BJ (cell line): ENCODE measurements at places on chromosomes 1 and 21.

DNA sequence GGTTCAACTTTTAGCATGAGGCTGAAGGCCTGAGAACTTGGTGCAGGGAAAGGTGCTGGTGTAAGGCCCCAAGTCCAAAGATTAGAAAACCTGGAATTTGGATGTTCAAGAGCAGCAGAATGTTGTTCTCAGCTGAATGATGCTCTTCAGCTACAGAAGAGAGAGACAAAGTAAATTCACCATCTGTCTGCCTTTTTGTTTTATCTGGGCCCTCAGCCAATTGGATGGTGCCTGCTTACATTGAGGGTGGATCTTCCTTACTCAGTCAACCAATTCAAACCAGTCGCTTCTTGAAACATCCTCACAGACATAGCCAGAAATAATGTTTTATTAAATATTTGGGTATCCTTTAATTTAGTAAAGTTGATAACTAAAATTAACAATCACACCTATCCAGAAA lies 748.2 kb upstream of the ADAMTS5 start:
- DNase-seq, result no peak

GRCh38 chr1:67372898-67373297 lies 57.3 kb downstream of the SERBP1 start:
- no peak for DNase-seq

DNA sequence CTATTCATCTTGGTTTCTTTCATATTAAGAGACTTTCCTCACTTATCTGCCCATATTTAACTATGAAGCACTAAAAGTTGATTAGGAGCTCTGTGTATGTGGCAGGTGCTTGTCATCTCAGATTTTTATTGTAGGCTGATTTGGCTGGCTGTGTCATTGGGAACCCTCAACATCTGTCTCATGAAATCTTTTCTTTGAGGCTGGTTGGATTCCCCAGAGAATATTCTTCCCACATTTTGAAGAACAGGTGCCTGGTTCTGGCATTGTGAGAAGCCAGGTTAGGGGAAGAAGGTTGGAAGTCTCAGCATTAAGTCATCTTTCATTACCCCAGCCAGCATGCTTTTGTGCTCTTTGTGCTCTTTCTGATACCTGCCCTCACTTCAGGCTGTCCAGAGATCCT lies 37.1 kb downstream of the EEIG2 start:
- no peak for DNase-seq

DNA sequence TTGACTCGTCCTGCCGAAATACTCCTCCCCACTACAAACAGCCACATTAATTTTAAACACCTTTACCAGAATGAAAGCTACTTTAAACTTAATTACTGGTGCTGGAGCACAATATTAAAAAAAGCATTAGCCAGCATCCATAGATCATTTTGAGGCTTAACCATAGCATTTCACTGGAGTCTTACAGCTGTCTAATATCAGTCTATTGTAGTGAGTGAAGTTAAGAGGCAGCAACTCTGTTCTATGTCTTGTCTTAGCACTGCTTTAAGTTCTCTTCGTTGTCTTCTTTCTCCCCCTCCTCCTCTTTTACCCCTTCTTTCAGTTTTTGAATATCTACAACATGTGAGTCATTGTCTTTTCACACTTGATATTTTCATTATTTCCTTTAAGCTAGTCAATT lies 49.3 kb downstream of the ADGRL2 start:
- no peak for DNase-seq

- DNase-seq, result no peak
Observed at GRCh38 chr1:162144268-162144667, 74.8 kb downstream of the NOS1AP start.

DNA sequence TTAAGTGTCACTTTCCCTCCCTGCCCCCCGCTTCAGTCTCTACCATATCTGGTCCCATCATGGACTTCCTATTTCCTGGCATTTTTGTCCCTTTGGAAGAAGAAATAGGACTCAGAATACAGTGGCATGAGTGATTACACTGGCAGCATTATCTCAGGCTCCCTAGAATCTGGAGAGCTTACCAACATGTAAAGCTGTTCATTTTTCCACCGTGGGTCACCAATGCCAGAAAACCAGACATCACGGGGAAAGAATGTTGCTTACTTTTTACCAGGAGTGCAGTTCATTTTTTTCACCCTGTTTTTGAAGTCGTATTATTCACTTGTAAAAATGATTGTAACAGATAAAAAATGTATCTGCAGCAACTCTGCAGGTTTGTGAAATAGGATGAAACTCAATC lies 44.8 kb downstream of the BACH1 start:
- DNase-seq, result peak; percentile 39

GRCh38 chr1:19260211-19261138 lies 8.9 kb downstream of the MRTO4 start:
- peak; percentile 75 for DNase-seq

DNA sequence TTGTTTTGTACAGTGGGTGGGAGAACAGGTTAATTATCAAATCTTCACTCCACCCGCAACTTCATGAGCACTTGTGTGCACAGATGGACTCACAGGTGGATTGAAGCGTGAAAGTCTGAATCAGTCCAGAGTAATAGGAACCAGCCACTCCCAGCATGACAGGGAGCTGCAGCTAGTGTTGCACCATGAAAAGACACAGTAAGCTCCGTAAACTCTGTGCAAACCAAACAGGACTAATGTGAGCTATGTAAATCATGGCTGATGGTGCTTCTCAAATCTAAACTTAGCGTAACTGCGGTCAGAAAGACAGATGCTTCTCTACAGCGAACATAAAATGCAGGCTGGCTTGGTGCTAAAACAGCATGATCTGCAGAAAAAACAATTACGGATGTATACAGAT lies 114.4 kb downstream of the CENPF start:
- no peak for DNase-seq

- no peak for DNase-seq
Observed at GRCh38 chr1:224799083-224799482, 130.4 kb upstream of the DNAH14 start.

- DNase-seq, result no peak
Observed at GRCh38 chr1:225870911-225871310, 11.3 kb downstream of the TMEM63A start.

DNA sequence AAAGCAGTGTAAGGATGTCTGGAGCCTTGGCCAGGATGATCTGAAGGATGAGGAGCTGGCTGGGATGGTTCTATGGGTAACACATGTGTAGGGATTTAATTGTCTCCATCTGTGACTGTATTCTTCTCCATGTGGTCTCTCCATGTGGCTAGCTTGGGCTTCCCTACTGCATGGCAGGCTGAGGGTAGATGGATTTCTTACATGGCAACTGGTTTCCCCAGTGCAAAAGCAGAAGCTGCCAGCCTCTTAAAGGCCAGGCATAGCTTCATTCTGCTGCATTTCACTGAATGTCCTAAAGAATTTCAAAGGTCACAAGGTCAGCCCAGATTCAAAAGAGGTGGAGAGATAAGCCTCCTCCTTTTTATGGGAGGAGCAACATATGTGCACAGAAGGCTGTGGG lies 61.7 kb downstream of the XCL2 start:
- DNase-seq, result no peak

DNA sequence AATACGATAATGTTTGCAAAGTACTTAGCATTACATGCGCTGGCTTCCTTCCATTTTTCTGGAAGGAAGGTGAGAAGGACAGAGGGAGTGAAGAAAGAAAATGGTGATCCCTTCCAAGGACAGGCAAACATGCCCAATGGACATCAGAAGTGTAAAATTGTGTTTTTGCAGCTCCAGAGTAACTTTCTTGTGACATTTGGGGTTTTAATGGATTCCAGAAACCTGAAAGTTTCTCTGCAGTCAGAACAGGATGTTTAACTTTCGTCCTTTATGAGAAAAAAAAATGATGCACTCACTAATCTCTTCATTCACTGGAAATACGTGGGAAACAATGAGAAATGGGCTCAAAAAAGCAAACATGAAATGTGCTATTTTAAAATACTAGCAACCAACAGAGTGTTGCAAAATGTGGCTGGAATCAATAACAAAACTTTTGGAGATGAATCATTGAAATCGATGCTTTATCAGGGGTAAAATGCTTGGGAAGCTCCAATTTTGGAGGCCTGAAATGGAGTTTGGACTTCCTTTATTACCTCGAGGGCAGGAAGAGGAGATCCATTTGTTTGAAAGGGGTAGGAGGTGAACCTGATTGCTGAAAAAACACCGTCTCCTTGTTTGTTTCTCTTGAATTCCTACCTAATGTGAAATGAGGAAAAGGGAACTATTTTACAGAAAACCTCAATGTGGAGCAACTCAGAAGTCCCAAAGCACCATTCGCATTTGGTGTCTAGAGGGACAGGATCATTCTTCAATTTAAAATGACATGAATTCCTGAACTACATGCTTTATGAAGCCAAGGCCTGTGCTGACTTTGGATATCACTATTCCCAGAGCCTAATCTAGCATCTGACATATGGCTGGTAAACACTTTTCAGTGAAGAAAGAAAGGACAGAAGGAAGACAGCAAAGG lies 129.5 kb downstream of the TRABD2B start:
- DNase-seq, result no peak

DNA sequence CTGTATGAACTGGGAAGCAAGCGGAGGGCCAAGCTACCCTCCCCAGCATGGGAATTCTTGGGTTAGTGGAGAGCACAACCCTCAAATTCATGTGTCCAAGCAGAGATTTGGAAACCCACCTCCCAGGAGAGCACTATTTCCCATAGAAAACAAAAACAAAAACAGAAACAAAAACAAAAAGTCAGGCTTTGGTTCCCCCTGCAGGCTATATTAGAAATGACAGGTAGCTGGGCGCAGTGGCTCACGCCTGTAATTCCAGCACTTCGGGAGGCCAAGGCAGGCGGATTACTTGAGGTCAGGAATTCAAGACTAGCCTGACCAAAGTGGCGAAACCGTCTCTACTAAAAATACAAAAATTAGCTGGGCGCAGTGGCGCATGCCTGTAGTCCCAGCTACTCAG lies 10.8 kb downstream of the MINDY1 start:
- DNase-seq, result no peak

- DNase-seq, result peak; percentile 83
Observed at GRCh38 chr1:6613361-6614018, at the start of gene PHF13. Gene PHF13 (plus strand): TSS chr1:6613731. CDS start chr1:6614067, 336 bp downstream.

DNA sequence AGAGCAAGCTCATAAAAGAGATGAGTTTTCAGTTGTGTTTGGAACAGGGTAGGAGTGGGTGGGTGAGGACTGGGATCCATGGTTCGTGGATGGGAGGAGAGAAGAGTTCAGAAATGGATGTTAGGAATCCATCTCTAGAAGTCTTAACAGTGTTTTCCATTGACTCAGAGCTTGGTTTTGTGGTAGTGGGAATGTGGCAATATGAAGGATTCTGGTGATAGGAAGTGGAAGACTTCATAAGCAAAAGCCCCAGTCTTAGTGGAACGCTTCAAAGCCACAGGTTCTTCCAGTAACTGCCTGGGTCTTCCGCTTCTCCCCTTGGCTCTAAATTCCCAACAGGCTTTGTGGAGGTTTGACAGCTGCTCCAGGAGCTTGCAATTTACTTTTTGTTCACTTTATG lies 167.9 kb downstream of the KCNJ6 start:
- DNase-seq, result no peak

GRCh38 chr1:159923203-159924024 lies 1.9 kb downstream of the TAGLN2 start:
- peak; percentile 55 for DNase-seq

DNA sequence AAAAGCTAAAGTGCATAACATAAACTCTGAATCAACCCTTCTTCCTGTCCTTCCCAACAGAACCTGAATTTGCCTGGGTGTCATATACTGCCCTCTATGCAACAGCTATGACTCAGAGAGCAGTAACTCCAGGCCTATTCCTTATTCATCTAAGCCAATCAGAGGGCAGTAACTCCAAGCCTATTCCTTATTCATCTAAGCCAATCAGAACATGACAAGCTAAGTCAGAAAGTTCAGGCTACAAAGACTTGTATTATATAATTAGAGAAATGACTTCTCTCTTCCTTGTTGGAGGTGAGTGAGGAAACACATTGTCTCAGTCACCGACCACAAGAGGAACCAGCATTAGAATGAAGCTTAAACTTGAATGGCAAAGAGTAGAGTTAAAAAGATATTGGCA lies 26.2 kb upstream of the TADA1 start:
- no peak for DNase-seq

DNA sequence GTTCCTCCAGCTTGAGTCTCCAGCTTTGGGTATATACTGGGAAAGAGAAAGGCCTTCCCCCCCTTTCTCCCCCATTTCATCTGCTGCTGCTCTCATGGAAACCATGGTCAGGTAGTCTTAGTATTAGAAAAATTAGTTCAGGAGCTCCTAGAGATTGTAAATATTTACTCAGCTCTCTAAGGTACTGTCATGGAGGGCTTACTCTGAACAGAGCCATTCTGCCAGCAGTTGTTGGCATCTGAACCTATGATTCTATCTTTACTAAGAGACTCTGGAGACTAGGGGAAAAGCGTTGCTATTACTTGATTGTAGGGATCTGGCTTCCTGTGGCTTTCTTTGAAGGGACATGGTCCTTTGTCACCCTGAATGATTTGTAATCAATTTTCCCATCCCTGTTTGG lies 6.1 kb downstream of the INTS3 start:
- no peak for DNase-seq

DNA sequence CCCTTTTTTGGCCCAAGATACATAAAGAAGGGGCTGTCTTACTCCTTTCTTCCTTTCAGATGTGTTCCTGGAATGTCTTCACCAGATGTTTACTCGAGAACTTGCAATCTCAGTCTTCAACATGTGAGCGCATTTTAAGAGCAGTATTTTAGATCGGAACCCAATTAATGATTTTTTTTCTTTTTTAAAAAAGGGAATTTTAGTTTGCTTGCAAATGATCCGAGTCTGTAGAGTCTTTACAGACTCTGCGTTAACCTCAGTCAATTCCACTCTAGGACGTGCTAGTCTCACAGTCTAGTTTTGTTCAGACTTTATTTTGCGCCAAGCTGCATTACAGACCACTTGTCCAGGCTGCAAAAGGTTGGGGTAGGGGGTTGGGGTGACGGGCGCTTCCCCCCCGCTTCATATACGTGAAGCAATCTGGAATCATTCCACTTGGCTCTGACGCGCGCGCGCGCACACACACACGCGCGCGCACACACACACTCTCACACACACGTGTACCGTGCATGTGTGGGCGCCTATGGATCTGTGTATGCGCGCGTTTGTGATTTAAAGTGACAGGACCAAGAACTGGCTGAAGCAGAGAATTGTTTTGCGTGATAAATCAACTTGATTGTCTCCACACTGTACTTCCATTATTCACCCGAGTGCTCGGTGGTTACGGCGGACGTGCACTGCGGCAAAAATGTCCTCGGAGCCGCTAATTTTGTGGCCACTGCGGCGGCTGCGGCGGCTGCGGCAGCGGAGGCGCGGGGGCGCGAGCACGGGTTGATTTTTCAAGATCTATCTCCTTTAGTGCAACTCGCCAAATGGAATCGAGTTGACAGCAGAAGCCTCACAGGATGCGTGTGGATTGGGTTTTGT lies 25.6 kb upstream of the NFIA start:
- no peak for DNase-seq
